CD4-positive, alpha-beta T cell (primary cell): ENCODE measurements at places on chromosomes 7 and 10. TPM values are rescaled to one million over a fixed set of nuclear protein-coding genes. Genes with fewer than 3 reads are reported as not detected.
A peak's percentile ranks its signal among the peaks of the same experiment; 100 is the strongest.

The TMEM139 gene
- total RNA-seq: 0.20 TPM

The EBLN1 gene
- total RNA-seq: not detected

The ELN gene
- not detected for total RNA-seq

The ZNF783 gene
- 29.0 TPM for total RNA-seq

The AGAP9 gene
- 5.4 TPM for total RNA-seq

The FAM241B gene
- 17.5 TPM for total RNA-seq

The PRTFDC1 gene
- 0.52 TPM for total RNA-seq

The MRPL32 gene
- 57.1 TPM for total RNA-seq

The GARIN1A gene
- 0.71 TPM for total RNA-seq

The SERPINE1 gene
- total RNA-seq: not detected

DNA sequence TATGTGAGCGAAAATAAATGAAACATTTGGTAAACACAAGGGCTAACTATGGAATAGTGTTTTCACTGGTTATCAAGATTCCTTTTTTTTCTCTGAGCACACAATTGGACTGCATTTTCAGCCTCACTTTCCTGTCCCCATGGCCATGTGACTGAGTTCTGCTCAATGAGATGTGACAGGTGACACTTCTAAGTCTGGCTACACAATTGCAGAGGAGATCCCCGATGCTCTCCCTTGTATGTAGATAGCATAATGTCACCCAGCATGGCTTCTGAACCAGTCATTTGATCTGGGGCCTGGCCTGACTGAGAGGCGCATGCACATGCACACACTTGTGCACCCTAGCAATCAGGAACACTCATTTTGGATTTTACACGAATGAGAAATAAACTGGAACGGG is 581.8 kb downstream of the GRID1 start:
- no peak for DNase-seq
- no peak overlapping the region for H3K27ac ChIP-seq
- no peak overlapping the region for H3K4me3 ChIP-seq
- no peaks in the 10 kb centered on the region for H3K4me1 ChIP-seq
- no peaks in the 10 kb centered on the region for H3K27me3 ChIP-seq

DNA sequence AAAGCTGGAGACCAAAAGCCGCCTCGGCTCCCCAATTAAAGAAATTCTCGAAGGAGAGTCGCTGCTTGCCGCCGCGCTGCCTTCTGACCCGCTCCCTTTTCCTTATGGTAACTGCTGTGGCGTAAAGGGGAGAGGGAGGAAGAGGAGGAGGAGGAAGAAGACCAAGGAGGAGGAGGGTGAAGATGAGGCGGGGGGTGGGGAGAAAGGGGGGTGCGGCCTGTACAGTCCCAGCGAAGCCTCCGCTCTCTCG is 388 bp downstream of the CNOT4 start:
- peaks cover 16% of the 10 kb centered on the region for H3K4me1 ChIP-seq
- H3K4me3 ChIP-seq: peak overlapping the region; percentile 91
- peak overlapping the region; percentile 96 for H3K27ac ChIP-seq
- no peaks in the 10 kb centered on the region for H3K36me3 ChIP-seq
- no peak for DNase-seq

GRCh38 chr10:133397938-133398337 is 4.0 kb downstream of the MTG1 start:
- DNase-seq: no peak
- H3K4me3 ChIP-seq: no peak overlapping the region
- H3K36me3 ChIP-seq: peaks cover 66% of the 10 kb centered on the region
- no peaks in the 10 kb centered on the region for H3K27me3 ChIP-seq
- H3K27ac ChIP-seq: no peak overlapping the region

GRCh38 chr10:96740579-96741281 is 20.4 kb upstream of the PIK3AP1 start:
- H3K4me3 ChIP-seq: no peak overlapping the region
- no peak for DNase-seq
- H3K4me1 ChIP-seq: peaks cover 6% of the 10 kb centered on the region
- no peaks in the 10 kb centered on the region for H3K36me3 ChIP-seq
- H3K27me3 ChIP-seq: no peaks in the 10 kb centered on the region

GRCh38 chr10:78547397-78547796 is 513.7 kb downstream of the RPS24 start:
- DNase-seq: no peak
- H3K4me1 ChIP-seq: peaks cover 3% of the 10 kb centered on the region
- H3K4me3 ChIP-seq: no peak overlapping the region
- H3K27ac ChIP-seq: no peak overlapping the region

DNA sequence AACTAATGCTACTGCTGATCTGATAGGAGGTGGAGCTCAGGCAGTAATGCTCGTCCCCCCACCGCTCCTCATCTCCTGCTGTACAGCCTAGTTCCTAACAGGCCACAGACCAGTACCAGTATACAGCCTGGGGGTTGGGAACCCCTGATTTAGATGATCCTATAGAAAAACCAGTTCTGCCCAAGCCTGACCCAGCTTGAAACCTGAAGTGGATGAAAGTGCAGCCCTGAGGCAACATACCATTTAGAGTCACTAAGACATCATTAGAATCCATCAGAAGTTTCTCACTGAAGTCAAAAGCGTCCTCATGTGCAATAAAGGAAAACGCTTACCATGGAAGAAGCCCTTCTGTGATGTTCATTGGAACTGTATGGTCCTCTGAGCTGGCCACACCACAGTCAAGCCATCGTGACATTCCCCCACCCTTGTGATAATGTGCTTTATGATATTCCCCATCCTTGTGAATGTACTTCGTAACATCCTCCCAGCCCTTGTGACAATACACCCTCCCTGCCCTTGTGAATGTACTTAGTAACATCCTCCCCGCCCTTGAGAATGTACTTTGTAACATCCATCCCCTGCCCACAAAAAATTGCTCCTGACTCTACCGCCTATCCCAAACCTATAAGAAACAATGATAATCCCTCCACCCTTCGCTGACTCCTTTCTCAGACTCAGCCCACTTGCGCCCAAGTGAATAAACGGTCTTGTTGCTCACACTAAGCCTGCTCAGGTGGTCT is 65.9 kb upstream of the HECTD2 start:
- no peaks in the 10 kb centered on the region for H3K4me1 ChIP-seq
- no peaks in the 10 kb centered on the region for H3K27me3 ChIP-seq
- H3K27ac ChIP-seq: no peak overlapping the region
- no peak overlapping the region for H3K4me3 ChIP-seq

- no peak for DNase-seq
- H3K4me1 ChIP-seq: no peaks in the 10 kb centered on the region
- no peaks in the 10 kb centered on the region for H3K27me3 ChIP-seq
- H3K36me3 ChIP-seq: no peaks in the 10 kb centered on the region
- no peak overlapping the region for H3K4me3 ChIP-seq
Observed at GRCh38 chr7:94957061-94957460, 49.7 kb downstream of the PPP1R9A start.

- H3K27ac ChIP-seq: peak overlapping the region; percentile 63
- H3K27me3 ChIP-seq: no peaks in the 10 kb centered on the region
- H3K36me3 ChIP-seq: no peaks in the 10 kb centered on the region
- H3K4me3 ChIP-seq: peak overlapping the region; percentile 81
Observed at GRCh38 chr7:37352974-37353948, 95.4 kb downstream of the ELMO1 start.

DNA sequence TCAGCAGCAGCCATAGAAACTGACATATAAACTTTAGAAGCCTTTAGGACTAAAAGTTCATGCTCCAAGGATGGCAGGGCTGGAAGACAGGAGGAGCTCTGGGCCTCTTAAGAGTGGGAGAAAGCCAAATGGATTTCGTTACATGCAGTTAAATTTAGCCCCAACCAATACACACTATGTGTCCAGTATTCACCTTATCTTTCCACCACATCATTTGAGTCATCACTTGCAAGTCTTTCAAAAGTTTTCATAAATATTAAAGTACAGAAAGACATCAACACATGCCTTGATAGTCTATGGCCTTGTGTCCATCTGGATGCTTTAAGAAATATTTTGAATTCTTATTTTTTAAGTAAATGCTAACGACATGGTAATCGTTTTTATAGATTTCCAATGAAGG is 392.4 kb upstream of the LRRN3 start:
- H3K27me3 ChIP-seq: no peaks in the 10 kb centered on the region
- no peak overlapping the region for H3K27ac ChIP-seq
- H3K4me3 ChIP-seq: no peak overlapping the region
- H3K4me1 ChIP-seq: no peaks in the 10 kb centered on the region

- H3K27ac ChIP-seq: no peak overlapping the region
- H3K36me3 ChIP-seq: no peaks in the 10 kb centered on the region
Observed at GRCh38 chr10:101054351-101054750, 7.4 kb upstream of the KAZALD1 start.

DNA sequence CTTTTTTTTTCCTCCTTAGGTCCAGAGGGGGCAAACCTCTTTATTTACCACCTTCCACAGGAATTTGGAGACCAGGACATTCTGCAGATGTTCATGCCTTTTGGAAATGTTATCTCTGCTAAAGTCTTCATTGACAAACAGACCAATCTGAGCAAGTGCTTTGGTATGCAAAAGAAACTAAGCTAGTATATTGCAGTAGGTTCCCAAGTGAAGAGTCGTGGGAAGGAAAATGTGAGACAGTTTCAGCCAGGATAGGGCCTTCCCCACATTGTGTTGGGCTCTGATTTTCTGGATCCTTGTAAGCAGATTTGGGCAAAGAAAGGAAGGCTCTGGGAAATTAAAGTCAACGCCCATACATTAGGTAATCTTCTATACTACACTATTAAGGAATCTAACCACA is 285.6 kb downstream of the USP6NL start:
- no peak for DNase-seq
- H3K4me3 ChIP-seq: no peak overlapping the region
- H3K27ac ChIP-seq: no peak overlapping the region
- no peaks in the 10 kb centered on the region for H3K27me3 ChIP-seq
- H3K4me1 ChIP-seq: peaks cover 12% of the 10 kb centered on the region
- H3K36me3 ChIP-seq: peaks cover 100% of the 10 kb centered on the region

DNA sequence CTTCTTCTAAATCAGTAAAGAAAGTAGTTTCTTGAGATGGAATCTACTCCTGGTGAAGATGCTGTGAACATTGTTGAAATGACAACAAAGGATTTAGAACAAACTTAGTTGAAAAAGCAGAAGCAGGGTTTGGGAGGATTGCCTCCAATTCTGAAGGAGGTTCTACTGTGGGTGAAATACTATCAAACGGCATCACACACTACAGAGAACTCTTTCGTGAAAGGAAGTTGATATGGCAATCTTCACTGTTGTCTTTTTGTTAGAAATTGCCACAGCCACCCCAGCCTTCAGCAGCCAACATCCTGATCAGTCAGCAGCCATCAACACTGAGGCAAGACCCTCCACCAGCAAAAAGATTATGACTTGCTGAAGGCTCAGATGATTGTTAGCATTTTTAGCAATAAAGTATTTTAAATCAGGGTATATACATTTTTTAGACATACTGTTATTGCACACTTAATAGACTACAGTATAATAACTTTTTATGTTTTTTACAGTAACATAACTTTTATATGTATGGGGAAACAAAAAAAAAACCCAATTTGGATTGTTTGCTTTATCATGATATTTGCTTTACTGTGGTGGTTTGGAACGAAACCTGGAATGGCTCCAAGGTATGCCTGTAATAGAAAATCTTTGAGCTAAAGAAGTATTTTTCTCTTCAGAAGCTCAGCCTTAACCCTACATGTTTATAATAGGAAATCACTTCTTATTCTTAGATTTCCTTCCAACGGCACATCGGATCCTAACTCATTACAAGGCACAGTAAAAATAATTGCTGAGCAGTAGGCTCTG is 257.3 kb downstream of the LRMDA start:
- no peak for DNase-seq
- H3K4me3 ChIP-seq: no peak overlapping the region
- no peaks in the 10 kb centered on the region for H3K36me3 ChIP-seq
- no peaks in the 10 kb centered on the region for H3K4me1 ChIP-seq

DNA sequence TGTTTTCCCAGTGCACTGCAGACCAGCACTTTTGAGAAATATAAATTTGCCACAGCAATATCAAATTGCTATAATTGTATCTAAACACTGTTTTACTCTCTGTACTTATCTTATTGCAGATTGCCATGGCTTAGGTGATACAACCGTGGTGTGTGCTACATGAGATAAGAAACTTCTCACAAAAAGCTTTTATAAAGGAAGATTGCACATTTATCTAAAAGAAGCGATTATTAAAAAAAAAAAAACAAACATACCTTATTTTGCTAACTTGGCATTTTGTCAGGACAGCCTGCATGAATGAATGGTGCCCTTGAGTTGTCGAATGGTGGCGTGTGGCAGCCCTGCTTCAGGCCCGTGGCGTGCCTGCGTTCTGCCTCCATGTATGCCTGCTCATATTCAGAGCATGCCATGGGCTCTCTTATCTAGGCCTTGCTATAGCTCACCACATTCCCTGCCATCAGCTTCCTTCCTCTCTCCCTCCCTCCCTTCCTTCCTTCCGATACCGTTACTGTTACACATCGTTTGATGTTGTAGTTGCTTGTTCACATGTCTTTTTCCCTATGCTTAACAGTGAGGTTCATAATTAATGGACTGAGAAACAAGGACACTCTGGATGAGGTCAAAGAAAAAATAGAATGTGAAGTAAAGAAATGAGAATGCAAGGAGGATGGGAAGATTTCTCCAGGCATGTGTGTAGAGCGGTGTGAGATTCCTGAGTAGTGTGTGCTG is 34.9 kb downstream of the PRKAR2B start:
- H3K4me3 ChIP-seq: no peak overlapping the region
- H3K27ac ChIP-seq: no peak overlapping the region
- no peaks in the 10 kb centered on the region for H3K36me3 ChIP-seq
- H3K4me1 ChIP-seq: no peaks in the 10 kb centered on the region
- DNase-seq: no peak
- no peaks in the 10 kb centered on the region for H3K27me3 ChIP-seq
